ENCODE measurements at places on chromosomes 13 and 19.
A peak's percentile ranks its signal among the peaks of the same experiment; 100 is the strongest.

DNA sequence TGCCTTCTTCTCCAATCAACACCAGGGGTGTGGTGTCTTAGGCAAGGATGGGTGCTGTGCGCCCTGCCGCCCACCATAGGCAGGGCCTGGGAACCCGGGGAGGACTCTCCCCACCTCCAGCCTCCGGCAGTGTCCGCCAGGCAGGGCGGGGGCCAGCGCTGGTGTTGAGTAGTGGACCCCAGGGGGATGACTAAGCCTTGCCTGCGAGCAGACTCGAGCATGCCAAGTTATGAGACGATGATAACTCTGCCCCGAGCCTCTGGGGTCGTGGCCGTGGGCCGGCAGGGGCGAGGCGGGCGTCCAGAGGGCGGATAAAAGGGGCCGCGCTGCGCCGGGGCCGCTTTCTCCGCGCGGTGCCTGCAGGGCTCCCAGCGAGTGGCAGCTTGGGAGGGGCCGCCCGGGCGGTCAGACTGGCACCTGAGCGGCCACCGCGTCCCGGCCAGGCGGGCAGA lies at the start of gene MEDAG:
Gene MEDAG, plus strand, starts transcription at position 340 of the 452 bp plus-strand sequence. CDS start 245 bp downstream, outside the sequence.
- DNase-seq: peak; percentile 86

DNA sequence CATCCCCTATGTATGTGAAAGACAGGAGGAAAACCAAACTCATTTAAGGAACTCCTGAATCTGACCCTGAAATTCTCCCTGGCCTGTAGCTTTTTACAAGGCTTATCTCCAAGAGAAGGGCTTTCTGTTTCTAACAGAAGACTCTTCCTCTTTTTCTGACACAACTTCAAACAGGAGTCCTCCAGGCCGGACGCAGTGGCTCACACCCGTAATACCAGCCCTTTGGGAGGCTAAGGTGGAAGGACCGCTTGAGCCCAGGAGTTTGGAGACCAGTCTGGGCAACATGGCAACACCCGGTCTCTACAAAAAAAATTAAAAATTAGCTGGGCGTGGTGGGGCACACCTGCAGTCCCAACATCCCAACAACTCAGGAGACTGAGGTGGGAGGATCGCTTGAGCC lies 41.9 kb downstream of the CARS2 start:
- DNase-seq: no peak

DNA sequence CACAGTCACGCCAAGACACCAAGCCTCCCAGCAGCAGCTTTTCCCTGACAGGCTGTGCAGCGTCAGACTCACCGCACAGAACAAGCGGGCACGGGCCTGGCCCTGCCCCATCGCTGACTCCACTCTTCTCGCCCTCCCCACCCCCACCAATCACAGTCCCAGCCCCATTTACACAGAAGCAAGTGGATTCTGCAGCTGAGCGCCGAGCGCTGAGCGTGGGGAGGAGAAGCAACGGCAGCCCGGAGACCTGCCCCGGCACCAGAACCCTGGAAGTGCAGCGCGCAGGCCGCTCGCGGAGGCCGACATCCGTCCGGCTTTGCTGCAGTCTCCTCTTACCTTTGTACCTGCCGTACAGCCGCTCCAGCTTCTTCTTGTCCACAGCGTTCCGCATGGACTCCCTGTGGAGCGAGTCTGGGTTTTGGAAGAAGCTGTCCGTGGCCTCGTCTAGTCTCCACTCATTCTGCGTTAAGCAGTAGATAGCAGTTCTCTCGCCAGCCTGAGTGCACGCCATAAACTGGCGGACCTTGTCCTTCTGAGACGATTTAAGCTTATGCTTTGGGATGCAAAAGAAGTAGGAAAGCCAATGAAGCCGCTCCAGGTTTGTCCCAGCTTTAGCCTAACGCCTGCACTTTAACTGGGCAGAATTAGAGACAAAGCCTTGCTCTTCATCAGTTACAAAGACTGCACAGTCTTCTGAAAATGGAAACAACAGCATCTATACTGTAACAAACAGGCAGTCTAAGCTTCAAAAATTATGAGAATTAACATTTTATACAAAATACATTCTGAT lies 6.8 kb downstream of the DCUN1D2 start:
- no peak for DNase-seq

- DNase-seq: no peak
Observed at GRCh38 chr13:62635161-62635560, 1219.5 kb upstream of the PCDH20 start.

DNA sequence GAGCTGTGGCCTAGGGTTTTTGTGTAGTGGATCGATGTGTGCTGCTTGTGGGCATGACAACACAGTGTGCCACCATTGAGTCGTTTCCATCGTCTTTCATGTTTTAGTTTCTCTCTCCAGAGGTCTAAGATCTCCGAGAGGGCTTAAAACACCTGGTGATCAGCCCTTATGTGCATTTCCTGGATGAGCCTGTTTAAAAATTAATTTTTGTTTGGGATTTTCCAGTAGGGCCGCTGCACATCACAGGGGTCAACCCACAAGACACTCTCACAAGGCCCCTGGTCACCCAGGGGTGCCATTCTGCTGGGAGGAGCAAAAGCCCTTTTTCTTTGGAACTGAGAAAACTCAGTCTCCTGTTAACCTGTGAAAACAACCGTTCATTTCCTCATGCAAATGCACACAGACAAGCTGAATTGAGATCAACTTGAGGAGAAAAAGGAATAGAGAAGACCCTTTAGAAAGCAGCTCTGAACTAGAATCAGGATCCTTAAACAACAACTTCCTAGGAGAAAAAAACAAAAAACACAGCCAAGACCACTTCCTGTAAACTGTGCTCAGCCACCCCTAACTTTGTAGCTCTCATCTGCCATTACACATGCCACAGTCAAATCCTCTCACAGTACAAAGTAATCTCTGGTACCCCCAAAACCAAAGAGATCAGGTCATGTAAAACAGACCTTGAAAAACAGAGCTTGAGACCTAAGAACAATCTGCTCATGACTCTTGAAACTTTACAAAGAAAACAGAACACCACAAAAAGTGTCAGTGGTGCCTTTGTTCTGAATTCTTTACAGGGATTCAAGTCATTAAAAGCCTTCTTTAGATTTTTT lies 8.3 kb upstream of the MTRF1 start:
- no peak for DNase-seq

DNA sequence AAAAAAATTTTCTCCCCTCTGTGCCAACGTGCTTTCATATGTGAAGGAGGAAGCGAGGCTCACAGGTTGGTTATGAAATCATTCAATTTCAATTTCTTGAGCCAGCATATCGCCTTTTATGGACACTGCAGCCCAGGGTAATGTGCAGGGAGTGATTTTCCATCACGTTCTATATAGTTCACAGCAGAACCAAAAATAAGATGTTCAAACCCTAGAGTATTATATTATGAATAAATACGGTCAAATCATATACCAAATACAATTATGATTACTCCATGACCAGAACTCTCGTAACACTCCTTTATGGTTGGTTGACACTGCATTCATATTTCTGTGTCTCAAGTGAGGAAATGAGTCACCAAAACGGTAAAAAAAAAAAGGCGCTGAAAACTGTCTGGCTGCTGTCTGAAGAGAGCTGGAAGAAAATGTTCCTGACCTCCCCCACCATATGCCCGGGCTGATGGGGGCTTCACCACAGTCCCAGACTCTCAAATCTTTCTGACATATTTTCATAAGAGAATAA lies 75.8 kb upstream of the UBAC2 start:
- DNase-seq: no peak

DNA sequence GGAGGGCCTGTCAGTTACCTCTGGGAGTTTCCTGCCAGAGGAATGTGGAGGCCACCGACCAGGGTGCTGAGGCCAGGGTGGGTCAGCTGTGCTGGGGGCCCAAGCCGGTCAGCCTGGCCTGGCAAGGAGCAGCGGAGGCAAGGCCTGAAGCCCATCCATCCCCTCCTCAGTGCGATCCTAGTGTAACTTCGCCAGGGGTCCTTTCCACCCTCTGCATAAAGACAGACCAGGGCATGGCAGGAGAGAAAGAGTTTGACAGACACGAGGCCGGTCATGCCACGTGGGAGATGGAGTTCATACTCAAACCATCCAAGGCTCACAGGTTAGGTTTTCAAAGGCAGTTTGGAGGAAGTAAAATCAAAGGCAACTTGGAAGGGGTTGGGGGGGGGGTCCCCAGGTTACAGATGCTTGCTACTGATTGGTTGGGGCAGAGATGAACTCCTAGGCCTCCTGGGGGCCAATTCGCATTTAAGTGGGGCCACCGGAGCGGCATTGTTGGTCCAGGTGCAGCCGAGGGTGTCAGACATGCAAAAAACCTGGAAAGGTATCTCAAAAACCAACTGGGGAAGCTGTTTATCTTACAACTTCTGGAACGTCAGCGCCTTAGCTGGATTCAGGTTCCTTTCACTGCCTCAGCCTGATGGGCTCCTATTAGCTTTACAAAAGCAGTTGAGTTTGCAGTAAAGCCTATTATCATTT lies 36.8 kb upstream of the DPRX start:
- no peak for DNase-seq

DNA sequence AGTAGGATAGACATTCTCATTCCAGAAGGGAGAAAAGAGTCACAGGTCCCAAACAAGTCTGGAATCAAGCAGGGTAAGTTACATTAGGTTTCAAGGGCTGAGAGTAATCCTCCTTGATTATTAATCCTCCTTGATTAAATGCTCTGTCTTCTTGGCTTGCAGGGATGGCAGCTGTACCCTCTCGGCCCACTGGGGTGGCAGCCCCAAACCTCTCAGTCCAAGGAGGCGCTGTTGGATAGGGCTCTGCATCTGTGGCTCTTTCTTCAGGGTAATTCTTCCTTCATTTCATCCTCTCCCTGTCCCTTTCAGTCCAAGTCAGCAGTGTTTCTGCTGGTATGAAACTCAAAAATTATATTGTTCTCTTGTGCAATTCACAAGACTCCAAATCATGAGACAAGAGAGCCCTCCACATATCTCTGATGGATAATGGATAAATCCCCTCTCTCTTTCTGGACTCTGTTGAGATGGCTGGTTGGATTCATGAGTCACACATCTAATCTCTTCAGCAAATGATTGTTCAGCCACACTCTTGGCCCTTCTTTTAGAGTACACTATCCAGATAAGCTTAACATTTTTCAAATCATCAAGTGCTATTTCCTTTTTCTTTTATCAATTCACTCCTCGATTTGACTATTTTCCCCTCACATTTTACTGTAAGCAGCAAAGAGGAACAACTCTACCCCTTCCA lies 323.7 kb upstream of the HTR2A start:
- no peak for DNase-seq

GRCh38 chr13:74052402-74052928 lies 81.7 kb downstream of the KLF12 start:
- no peak for DNase-seq

DNA sequence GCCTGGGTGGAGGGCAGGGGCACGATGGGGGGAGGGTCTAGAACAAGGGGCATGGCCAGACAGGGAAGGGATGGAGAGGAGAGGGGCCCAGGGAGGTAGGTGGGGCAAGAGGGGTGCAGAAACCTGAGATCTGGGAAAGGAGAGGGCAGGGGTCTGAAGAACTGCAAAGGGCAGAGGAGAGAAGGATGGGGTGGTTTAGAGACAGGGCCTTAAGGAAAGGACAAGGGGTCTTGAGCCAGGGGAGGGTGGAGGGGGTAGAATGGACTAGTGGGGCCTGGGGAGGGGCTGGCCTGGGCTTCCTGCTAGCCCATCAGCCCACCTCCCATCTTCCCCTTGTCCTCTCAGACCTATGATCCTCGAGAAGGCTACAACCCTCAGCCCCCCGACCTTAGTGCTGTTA lies 72.5 kb downstream of the RYR1 start:
- no peak for DNase-seq

DNA sequence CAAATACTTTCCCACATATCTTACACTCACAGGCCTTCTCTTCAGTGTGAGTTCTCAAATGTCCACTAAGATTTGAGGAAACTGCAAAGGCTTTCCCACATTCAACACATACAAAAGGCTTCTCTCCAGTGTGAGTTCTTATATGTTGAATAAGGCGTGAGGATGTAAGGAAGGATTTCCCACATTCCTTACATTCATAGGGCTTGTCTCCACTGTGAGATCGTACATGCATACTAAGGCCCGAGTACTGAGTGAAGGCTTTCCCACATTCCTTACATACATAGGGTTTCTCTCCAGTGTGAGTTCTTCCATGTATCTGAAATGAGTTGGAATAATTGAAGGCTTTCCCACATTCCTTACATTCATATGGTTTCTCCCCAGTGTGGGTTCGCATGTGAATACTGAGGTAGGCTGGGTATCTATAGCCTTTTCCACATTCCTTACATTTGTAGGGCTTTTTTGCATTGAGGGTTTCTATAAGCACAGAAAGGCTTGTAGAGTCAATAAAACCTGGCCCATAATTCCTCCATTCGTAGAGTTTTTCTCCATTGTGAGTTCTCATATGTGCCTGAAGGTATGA lies 9.6 kb downstream of the ZNF426 start:
- no peak for DNase-seq

DNA sequence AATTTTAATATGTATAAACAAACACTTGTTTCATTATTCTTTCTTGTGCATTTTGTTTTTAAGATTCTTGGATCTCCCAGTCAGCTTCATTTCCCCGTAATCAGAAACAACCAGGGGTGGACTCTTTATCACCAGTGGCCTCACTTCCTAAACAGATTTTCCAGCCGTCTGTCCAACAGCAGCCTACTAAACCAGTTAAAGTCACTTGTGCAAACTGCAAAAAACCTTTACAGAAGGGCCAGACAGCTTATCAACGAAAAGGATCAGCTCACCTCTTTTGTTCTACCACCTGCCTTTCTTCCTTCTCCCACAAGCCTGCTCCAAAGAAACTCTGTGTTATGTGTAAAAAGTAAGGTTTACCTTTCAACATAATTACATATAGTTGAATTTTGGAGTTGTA lies 44.3 kb downstream of the ZMYM2 start:
- DNase-seq: no peak

DNA sequence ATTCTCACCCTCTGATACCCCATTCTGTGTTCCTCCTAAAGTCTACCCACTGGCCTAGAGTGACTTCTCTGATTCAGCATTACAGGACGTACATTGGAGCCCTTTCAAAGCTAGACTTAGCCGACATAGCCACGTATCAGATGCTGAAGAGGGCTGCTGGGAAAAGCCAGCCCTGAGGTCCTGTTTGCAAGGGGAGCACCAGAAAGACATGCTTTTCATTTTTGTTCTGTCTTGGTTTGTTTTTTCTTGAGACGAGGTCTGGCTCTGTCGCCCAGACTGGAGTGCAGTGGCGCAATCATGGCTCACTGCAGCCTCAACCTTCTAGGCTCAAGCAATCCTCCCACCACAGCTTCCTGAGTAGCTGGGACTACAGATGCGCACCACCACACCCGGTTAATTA lies 6.3 kb upstream of the ZSWIM4 start:
- no peak for DNase-seq

GRCh38 chr13:111117961-111118360 lies 2.9 kb downstream of the ARHGEF7 start:
- no peak for DNase-seq

DNA sequence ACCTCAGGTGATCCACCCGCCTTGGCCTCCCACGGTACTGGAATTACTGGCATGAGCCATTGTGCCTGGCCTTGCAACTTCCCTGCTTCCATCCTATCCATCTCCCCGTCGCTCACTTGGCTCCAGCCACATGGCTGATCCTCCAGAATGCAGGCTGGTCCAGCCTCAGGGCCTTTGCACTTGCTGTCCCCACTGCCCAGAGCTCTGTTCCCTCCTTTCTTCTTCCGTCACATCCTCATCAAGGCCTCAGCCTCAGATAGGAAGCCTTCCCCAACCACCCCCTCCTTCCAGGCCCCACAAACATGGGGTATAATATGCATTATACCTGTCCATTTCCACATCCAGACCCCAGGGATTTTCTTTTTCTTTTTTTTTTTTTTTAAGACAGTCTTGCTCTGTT lies 16.2 kb downstream of the MAST3 start:
- DNase-seq: no peak

- no peak for DNase-seq
Observed at GRCh38 chr13:40534456-40534855, 132.0 kb downstream of the FOXO1 start.
